Stimulated activated CD4-positive, alpha-beta T cell treated with anti-CD3 and anti-CD28 coated beads, Interleukin-4, amount 100 ng/mL, for 48 hours (primary cell): ENCODE measurements at places on chromosomes 7 and 10.

- no peak for DNase-seq
Observed at GRCh38 chr10:11846542-11846941, 23.4 kb downstream of the PROSER2 start.

GRCh38 chr10:130435961-130436360 is 299.8 kb downstream of the GLRX3 start:
- no peak for DNase-seq

DNA sequence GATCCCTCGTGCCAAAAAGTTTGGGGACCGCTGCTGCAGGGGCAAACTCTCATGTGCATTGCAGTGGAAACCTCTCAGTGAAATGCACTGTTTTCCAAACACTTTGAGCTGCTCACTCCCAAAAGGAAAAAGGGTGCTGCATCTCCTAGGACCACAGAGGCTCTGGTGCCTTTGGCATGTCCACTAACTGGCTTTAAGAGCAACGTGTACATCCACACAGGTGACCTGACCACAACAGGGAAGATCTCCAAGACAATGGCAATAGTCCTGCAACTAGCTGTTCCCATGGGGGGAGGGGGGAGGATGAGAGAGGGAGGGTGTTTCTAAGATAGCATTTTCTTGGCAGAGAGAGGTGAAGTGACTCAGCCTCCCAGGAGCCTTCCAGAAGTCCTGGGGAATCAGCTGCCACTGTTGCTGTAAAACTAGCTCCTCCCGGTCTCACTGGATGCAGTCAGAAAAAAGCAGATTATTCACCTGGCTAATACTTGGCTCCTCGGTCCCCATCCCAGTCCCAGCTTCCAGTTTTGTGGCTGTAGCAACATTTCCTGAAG is 181.7 kb downstream of the HECW1 start:
- no peak for DNase-seq

DNA sequence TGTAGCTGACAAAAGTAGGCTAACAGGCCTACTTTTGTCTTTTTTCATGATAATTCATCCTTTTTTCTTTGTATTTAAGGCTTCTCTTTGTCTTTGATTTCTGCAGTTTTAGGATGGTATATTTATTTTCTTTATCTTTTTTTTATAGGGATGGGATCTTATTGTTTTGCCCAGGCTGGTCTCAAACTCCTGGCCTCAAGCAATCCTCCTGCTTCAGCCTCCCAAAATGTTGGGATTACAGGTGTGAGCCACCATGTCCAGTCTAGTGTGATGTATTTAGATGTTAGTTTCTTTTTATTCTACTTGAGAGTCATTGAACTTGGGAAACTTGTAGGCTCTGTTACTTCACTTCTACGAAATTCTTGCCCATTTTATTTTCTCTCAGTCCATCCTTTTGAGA is 35.4 kb downstream of the TRIM24 start:
- no peak for DNase-seq

- no peak for DNase-seq
Observed at GRCh38 chr7:55071411-55072175, 52.8 kb downstream of the EGFR start.

DNA sequence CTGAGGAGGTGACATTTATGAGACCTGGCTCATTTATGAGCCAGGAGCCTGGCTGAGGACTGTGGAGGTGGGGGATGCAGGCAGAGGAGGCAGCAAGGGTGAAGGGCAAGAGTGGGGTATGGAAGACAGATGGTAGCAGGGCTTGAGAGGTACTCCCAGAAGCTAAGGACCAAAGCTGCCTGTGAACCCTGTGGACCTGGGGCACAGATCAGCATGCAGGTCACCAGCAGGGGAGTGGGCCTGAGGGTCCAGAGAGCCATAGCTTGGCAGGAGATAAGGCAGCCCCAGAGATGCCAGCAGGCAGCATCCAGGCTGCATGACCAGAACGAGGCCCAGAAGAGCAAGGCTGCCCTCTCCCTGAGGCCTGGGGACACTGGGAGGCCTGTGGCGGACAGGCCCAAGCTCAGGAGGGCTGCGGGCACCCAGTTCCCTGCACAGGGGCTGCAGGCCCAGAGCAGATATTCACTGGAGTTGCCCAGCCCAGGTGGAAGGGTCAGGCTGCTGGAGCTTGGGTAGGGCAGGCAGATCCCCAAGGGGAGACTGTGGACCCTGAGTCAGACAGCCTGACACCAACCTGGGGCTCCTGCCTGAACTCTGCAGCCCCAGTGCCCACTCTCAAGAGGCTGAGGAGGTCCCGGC is 3.4 kb downstream of the GPR15LG start:
- DNase-seq = no peak

DNA sequence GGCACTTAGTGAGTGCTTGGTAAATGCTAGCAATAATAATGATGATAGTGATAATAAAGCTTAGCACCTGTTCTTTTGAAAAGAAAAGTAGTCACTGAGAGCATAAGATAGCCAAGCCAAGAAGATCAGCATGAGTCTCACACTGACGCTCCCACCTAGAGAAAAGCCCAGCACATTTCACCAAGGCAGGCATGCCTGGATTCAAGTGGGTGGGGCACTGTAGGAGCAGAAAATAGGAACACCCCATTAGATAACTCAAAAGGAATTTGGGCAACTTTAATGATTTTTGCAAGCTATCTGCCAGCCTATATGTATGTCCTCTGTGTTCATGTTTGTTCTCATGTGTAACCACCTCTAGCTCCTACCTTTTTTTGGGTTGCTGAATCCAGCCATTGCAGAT is 18.1 kb upstream of the SORBS1 start:
- no peak for DNase-seq

DNA sequence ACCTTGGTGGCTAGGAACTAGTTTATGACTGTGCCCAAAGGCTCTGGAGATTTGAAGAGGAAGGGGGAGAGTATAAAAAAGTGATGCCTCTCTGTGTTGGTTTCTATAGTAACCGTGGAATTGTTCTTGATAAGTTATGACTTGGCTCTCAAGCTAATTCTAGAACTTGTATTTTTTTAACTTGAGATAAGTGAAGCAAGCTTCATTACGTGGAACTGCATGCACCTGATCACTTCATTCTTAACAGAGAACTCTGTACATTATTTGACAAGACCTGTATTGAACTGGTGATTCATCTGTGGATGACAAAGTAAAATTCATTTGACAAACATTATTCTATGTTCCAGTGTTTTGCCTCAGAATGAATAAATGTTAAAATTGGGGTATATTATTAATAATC is 1452.2 kb downstream of the REEP3 start:
- DNase-seq = no peak

DNA sequence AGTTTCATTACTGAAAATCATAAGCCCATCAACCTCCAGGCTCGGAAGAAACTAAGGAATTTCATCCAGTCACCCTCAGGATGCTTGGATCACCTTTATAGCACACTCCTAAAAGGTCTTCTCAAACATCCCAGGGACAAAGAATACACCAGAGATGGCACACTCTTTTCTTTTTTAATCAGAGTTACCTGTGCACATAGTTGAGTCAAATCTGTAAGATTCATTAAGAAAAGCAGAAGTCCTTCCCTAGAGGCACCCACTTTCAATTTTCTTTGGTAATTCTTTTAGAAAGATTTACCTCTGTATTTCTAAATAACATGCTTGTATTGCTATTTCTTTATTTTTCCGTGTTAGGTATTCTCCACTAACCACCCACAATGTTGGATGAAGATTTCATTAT is 50.6 kb upstream of the IL6 start:
- DNase-seq = no peak

DNA sequence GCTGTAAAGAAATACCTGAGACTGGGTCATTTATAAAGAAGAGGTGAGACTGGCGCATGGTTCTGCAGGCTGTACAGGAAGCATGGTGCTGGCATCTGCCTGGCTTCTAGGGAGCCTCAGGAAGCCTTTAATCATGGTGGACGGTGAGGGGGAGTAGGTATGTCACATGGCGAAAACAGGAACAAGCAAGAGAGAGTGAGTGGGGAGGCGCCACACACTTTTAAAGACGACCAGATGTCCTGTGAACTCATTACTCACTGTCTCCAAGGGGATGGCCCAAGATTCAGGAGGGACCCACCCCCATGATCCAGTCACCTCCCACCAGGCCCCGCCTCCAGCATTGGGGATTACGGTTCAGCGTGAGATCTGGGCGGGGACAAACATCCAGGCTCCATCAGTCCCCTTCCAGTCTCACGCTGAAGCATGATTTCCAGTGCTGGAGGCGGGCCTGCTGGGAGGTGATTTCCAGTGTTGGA is 3.2 kb downstream of the ZNF316 start:
- DNase-seq = peak; percentile 30

- no peak for DNase-seq
Observed at GRCh38 chr10:99520847-99521764, 11.6 kb upstream of the NKX2-3 start.

GRCh38 chr7:123537026-123537642 is 2.7 kb upstream of the IQUB start:
- no peak for DNase-seq

DNA sequence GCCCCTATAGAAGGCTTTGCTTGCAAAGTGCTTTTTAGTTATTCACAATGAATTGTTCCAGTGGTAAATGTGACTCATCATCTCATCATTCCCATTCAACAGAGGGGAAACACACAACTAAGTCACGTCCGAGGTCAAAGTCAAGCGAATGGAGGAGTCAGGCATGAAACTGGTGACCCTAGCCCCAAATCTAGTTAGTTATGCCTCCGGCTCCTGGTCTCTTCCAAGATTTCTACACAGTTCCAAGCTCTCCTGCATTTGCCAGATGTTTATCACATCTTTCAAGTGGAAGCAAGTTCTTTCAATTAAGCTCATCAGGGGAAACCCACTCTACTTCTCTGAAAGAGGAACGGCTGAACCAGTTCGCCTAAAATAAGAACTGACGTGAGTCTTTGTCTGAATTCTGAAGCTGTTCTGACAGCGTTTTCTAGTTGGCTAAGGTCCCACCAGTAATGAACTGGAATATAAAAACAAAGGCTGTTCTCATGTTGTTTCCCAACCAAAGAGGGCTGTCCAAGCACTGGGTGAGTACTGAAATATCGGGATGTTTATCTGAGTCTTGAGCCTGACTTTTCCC is 140.9 kb upstream of the NRBF2 start:
- DNase-seq = no peak

- no peak for DNase-seq
Observed at GRCh38 chr10:79381804-79382221, 34.5 kb downstream of the PPIF start.

DNA sequence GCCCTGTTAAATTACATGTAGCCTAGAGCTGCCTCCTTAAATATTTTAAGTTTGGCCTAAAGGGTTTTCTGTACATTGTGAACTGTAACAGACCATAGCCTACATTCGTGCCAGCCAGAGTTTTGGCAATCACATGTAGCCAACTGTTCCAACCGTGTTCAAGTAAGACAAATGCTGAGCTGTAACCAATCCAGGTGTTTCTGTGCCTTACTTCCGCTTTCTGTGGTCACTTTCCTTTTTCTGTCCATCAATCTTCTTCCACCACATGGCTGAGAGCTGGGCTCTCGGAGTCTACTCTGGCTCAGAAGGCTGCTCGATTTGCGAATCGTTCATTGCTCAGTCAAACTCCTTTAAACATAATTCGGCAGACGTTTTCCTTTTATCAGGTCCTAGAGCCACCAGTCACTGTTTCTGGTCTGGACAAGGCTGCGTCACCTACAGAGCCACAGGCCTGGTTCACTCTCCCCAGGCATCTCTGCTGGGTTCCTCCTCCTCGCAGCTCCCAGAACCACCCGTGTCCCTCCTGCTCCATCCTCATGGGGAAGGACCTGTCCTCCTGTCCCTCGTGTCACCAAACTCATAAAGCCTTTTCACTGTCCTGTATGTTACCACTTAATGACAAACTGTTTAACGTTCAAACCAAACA is 158.0 kb upstream of the RHEB start:
- no peak for DNase-seq

GRCh38 chr10:120492346-120492745 is 35.3 kb downstream of the PLPP4 start:
- no peak for DNase-seq

- peak; percentile 28 for DNase-seq
Observed at GRCh38 chr7:99314504-99314903, 11.2 kb upstream of the ARPC1A start.

DNA sequence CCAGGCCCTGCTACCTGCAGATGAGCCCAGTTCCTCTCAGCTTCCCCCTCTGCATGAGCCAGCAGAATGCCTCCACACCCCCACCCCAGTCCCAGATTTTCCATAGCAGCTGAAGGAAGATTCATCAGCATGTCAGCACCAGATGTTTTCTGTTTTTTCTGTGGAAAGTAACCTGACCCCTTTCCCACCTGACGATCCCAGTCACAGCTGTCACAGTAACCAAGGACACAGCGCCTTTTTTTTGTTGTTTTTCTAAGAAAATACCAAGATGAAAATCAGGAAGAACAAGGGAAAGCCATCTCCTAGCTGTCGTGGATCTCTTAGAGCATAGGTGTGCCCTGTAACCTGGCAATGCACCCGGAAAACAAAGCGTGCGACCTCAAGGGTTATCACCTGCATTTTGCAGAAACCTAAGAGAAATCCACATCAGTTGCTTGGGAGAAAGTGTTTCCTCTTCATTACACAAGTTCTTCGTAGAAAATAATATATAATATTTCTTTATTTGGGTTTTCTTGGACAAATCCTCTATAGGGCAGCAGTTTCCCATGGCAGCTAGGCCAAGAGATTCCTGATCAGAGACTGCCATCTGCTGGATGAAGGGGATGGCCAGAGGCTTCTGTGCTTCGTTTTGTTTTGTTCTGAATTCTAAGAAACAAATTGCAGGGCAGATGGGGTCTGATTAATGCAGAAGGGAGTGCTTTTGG is 401.9 kb downstream of the TNS3 start:
- no peak for DNase-seq

GRCh38 chr10:99756159-99756558 is 24.1 kb downstream of the CUTC start:
- no peak for DNase-seq

DNA sequence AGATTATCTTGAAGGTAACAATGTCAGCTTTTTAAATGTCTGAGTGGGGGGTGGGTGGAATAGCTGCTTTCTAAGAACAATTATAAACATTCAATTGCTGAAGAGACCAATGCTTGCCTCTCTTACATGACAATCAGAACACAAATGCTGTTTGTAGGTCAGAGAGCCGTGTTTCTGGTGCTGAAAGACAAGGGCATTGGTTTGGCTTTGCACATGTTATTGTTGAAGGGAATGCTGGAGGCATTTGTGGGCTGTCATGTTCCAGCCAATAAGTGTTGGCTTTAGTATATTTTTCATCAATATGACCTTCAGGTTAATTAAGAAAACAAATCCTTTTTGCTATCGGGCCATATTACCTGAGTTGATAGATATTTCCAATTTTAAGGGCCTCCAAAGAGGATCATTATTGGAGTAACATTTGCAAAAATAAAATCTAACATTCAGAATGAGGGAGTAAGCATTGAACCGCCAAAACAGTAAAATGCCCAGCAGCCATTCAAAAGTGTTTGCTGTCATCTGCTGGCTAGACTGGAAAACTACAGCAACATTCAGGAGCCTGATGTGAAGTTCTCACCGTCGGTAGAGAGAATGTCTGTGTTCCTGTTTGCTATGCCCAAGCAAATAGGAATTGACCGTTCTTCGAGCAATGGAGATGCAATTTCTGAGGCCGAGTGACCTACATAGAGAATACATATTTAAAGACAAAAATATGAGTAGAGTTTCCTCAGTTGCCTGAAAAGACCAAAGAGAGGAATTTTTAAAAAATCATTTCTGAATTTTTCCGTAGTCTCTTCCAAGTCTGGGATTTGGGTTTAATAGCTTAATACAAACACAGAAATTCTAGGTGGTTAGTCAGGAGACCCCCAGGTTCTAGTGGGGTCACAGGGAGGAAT is 118.9 kb downstream of the APBB1IP start:
- no peak for DNase-seq
